ENCODE measurements at places on chromosomes 1 and 21.

DNA sequence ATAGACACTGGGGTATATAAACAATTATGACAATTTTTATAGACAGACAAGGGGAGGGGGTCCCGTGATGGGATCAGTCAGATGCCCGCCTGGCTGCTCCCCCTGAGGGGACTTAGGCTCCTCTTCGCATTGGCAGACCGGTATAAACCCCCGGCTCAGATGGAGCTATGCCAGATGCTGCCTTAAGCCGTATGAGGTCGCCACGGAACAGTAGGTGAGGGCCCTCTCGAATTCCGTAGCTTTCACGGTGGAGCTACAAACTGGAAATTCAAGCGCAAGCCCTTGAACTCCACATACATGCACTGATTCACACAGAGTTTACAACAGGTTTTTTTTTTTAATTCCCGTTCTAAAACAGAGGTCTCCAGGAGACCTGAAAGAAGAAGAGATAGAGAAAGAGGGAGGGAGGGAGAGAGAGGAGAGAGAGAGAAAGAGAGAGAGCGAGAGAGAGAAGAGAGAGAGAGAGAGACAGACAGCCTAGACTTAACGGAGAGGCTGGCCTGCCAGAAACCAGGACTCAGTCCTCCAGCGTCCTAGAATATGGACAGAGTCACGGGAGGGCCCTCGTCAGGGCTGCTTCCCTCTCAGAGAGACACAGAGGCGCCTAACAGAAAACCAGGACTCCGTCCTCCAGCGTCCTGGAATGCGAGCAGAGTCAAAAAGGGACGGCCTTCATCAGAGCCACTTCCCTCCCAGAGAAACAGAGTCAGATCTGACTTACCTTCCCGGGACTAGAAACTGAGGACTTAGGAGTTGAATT, 24.4 kb upstream of the TMEM54 start:
- DNase-seq: no peak

GRCh38 chr1:112399456-112399855, 3.4 kb downstream of the CTTNBP2NL start:
- no peak for DNase-seq

- DNase-seq: no peak
Observed at GRCh38 chr1:197314682-197315081, 46.6 kb downstream of the CRB1 start.

DNA sequence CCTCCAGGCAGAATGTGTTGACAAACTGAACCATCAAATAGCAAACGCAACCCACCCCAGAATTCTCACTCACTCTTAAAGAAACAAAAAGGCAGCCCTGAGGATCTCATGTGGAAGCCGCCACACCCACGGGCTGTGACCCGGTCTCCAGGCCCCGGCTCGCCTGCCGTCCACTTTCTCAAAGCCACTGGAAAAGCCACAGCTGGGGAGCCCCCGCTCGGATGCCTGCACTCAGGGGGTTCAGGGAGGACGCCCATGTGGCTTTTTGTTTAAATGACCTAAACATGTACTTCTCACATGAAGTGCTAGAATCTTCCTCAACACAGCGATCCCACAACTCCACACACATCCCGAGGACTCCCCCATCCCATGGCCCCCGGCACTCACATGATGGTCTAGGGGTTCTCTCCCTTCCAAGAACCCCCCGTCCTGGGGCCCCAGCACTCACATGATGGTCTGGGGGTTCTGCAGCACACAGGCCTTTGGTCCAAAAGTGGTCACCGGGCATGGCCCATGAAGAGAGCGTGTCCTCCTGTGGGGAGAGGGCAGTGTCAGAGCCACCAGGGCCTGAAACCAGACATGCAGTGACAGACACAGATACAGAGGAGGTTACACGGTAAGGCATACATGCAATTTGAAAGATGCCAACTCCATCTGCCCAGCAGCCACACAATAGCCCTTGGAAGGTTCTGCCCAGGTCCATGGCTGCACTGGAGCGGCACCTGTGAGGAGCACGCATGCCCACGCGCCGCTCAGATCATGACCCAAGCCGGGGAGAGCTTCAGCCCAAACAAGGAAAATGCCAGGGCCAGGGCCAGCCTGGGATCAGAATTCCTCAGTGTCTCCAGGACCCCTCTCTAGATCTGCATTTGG, 16.5 kb downstream of the NADK start:
- DNase-seq: no peak

GRCh38 chr1:164733070-164733469, 174.1 kb downstream of the PBX1 start:
- DNase-seq: no peak

DNA sequence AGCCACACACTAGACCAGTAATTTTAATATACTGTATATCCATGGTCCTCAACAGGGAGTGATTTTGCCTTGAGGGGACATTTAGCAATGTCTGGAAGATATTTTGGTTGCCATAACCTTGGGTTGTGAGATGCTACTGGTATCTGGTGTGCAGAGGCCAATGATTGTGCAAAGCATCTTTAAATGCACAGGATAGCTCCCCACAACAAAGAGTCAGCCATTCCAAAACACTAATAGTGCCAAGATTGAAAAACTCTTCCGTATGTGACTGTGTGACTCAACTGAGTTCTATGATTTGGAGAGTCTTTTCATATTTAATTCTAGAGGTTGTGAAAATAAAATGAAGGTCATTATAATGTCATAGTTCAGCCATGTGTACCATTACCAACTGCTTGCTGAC, 141.4 kb upstream of the CACYBP start:
- no peak for DNase-seq

GRCh38 chr1:186985889-186986491, 157.2 kb downstream of the PLA2G4A start:
- no peak for DNase-seq

- DNase-seq: no peak
Observed at GRCh38 chr1:51572365-51572764, 44.5 kb upstream of the OSBPL9 start.

GRCh38 chr1:21604208-21604957, 64.8 kb downstream of the RAP1GAP start:
- DNase-seq: no peak

- DNase-seq: no peak
Observed at GRCh38 chr1:155125946-155126555, 1.6 kb upstream of the EFNA1 start.

- DNase-seq: no peak
Observed at GRCh38 chr1:93565496-93566206, 116.0 kb downstream of the BCAR3 start.

DNA sequence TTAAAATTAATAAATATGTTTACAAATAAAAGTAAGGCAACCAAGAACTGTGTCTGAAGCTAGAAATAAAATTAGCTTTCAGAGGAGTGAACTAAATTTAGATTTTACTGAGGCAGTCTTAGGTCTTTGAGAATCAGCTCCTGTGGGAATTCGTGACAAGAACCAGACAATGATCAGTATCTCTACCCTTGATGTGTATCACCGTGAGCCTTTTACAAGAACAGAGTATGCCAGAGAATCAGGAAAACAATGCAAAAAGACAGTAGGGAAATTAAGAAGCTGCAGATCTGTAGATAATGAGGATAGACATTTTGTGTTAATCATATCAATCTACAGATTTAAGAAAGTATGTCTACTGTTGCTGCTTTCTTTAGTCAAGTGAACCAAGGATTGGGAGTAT, 351.0 kb downstream of the COL11A1 start:
- DNase-seq: no peak

- DNase-seq: no peak
Observed at GRCh38 chr1:43056981-43057391, 98.3 kb upstream of the SLC2A1 start.

DNA sequence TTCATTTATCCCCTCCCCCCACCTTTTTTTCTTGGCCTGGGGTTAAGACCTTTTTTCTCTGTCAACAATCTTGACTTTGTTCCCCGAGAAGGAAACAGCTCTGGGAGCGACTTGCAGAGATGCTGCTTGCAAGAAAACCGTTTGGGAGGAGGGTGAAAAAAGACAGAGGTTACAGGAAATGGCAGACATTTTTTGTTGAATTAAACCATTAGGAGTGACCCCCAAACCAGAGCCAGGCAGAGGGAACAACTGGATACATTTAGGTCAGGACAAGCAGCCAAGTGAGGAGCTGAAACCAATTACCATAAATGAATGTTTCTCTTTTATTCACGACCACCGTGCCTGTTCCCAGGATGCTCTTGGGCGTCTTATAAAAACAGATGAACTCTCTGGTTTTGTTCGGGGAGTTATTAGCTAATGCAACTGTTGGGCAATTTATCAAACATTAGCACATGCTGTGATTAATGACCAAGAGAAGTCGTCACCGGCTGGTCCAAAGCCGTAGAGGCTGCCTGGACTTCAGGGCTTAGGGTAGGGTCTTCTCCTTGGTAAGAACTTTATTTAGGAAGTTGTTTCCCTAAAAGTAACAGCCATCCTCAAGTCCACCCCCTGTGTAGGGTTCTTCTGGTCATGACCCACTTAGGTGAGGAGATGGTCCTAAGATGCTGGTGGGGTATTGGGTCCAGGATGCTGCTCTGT, 141.0 kb downstream of the FOXD2 start:
- no peak for DNase-seq

GRCh38 chr1:99527545-99527944, 118.4 kb upstream of the PALMD start:
- DNase-seq: no peak
